ENCODE measurements at places on chromosomes 11 and 22.

DNA sequence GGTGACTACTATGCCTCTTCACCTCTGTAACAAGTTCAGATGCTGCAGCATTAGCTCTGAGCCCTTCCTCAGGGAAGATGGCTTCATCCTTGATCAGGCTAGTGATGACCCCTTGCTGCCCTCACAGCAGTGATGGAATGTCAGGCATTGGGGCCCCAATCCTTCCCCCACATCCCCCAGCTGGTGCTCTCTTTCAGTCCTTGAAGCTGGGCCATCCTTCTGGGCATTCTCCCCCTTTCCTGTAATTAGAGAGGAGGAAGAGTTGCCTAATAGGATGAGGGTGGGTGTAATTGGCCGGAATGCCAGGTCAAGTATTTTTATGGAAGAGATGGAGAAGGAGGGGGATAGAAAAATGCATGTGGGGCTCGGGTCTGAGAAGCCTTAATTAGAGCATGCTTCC, 62.6 kb downstream of the TRAF6 start:
- DNase-seq: no peak

DNA sequence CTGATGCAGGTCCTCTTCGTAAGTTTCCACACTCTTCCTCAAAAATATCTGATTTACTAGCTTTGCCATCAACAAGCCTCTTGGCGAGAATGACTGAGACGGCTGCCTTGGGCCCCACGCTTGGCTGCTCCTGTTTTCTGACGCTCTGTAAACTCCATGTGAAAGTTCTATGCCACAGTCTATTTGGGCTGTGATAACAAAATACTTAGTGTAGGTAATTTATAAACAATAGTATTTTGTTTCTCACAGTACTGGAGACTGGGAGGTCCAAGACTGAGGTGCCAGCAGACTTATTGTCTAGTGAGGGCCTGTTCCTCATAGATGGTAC, 123.2 kb upstream of the SORL1-AS1 start:
- no peak for DNase-seq

- no peak for DNase-seq
Measured at GRCh38 chr22:19740586-19740985, 17.2 kb downstream of the GP1BB start.

DNA sequence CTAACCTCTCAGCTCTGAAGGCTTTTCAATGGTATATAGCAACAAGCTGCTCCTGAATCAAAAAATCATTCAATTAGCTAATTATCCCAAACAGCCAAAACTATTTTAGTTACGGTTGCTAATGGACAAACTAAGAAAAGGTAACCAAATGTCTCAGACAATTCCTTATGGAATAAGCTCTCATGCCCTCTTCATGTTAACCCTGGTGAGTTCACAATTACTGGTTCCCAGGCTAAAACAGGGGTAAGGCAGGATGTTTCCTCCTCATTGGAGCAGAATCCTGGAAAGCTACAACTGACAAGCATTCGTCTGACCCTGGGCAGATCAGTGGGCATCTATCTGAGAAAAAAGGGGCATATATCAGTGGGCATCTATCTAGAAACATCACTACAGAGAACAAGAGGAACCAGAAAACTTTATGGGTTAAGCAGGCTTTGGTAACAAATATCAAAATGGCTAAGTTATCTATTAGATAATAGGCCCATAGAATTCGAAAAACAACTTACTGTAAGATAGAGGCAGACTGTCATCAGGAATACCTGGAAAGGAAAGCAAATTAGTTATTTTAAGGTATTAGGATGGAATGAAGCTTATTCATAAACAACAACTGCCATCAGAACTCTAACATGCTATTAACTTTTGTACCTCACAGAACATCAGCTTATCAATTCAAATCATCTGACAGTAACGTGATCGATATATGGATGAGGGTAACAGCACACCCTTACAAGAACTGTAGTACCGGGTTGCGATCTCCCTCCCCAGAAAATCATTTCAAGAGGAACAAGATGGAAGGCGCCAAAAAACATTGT, 14.8 kb upstream of the WDR74 start:
- DNase-seq: no peak

GRCh38 chr11:118618991-118619375, 11.6 kb downstream of the PHLDB1 start:
- DNase-seq: no peak

DNA sequence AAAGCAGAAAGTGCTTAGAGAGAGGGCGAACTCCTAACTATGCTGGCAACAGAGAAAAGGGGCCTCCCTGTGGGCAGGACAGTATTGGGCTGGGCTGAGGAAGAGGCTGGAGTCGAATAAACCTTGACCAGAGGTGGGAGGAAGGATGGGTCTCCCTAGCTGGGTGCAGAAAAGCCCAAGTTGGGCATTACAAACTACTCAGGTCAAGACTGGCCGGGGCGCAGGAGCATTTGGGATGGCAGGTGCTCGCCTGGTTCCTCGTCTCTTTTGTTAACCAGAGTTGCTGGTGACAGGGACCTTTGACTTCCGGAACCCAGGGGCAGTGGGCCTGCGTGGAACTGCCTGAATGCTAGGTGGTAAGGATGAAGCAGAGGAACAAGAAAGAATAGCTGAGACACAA, 80.3 kb upstream of the SHISAL1 start:
- DNase-seq: no peak

GRCh38 chr11:15660496-15660895, 545.8 kb downstream of the INSC start:
- DNase-seq: no peak

GRCh38 chr11:64044730-64045393, 9.1 kb downstream of the FLRT1 start:
- peak; percentile 57 for DNase-seq

GRCh38 chr11:112794331-112794846, 166.8 kb upstream of the NCAM1 start:
- DNase-seq: no peak

DNA sequence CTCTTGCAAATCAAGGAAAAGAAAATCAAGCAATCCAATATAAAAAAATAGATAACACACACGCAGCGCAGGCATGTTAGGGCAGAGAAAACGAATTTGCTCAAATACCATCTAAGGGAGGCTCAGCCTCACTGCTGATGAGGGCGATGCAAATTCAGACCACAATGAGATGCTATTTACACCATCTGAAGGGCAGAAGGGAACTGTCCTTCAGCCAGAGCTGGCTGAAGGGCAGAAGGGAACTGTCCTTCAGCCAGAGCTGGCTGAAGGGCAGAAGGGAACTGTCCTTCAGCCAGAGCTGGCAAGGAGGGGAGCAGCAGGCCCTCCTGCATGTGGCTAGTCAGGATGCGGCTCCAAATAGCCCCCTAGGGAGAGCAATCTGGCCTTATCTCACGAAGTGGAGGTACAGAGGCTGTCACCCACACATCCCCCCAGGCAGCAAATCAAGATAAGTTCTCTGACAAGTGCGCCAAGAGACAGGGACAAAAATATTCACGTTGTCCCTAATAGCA, 7.6 kb upstream of the SLC39A13 start:
- DNase-seq: no peak

GRCh38 chr11:69136471-69136870, 19.3 kb upstream of the SMIM38 start:
- no peak for DNase-seq

GRCh38 chr11:69215784-69216415, 60.2 kb downstream of the SMIM38 start:
- DNase-seq: no peak

- DNase-seq: no peak
Measured at GRCh38 chr11:2473361-2474058, 28.7 kb downstream of the KCNQ1 start.
